ENCODE measurements at places on chromosomes 7 and 10.

DNA sequence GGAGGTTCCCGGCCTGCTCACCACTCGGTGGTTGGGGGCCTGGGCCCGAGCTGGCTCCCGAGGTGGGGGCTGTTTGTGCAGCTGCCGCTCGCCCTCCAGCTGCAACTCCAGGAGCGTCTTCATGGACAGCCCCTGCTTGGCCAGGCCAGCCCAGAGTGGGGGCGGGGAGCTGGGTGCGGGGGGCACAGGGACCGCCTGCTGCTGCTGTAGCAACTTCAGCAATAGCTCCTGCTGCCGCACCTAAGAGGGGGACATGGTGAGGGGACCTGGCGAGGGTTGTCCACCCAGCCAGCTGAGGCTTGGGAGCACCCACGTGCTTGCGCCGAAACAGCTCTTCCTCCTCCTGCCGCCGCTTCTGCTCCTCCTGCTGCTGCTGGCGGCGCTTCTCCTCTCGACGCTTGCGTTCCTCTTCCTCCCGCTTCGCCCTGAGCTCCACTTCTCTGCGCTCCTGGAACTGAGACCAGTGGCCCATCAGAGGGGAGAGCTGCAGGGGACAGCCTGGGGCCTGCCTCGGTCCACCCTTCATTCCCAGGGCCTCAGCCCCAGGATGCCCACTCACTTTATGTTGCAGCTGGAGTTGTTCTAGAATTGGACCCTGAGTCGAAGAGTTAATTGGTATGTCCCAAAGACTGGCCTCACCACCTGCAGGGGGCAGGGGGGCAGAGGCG, 9.6 kb downstream of the GNB2 start:
- no peak for DNase-seq

DNA sequence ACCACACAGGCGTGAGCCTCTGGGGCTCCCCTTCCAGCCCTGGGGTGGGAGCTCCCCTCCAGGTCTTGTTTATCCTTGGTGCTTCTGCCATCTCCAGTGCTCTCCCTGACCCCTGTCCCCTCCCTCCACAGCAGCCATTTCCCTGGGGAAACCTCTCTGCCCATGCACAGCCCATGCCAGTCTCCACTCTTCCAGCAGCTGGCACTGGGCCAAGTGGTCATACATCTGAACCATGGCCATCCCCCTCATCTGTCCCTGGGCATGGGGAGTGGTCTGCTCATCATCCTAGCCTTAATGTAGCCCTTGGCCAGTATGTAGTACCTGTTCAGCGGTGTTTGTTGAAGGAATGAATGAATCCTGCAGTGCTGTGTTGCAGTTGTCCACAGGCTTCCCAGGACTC, 172.4 kb upstream of the ZNF32 start:
- DNase-seq: no peak

- no peak for DNase-seq
Observed at GRCh38 chr7:127780489-127780888, 128.5 kb downstream of the SND1 start.

DNA sequence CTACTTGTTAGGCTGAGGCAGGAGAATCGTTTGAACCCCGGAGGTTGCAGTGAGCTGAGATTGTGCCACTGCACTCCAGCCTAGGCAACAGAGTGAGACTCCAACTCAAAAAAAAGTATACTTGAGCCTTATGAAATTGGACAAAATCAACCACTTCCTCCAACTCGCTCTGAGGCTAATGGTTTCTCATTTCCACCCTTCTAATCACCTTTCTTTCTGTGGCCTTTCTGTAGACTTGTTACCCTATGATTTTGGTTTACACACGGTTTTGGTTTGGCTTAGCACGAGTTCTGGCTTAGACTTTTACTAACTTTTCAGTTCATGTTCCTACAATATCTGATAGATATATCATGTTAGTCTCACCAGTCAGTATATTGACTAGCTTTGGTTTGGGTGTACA, 152.0 kb downstream of the PHTF2 start:
- DNase-seq: no peak

DNA sequence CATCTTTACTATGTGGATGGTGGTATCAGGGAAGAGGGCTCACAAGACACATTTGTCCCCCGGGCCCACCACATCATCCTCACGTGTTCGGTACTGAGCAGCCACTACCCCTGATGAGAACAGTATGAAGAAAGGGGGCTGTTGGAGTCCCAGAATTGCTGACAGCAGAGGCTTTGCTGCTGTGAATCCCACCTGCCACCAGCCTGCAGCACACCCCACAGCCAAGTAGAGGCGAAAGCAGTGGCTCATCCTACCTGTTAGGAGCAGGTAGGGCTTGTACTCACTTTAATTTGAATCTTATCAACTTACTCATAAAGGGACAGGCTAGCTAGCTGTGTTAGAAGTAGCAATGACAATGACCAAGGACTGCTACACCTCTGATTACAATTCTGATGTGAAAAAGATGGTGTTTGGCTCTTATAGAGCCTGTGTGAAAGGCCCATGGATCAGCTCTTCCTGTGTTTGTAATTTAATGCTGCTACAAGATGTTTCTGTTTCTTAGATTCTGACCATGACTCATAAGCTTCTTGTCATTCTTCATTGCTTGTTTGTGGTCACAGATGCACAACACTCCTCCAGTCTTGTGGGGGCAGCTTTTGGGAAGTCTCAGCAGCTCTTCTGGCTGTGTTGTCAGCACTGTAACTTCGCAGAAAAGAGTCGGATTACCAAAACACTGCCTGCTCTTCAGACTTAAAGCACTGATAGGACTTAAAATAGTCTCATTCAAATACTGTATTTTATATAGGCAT, 9.1 kb upstream of the CSGALNACT2 start:
- no peak for DNase-seq

DNA sequence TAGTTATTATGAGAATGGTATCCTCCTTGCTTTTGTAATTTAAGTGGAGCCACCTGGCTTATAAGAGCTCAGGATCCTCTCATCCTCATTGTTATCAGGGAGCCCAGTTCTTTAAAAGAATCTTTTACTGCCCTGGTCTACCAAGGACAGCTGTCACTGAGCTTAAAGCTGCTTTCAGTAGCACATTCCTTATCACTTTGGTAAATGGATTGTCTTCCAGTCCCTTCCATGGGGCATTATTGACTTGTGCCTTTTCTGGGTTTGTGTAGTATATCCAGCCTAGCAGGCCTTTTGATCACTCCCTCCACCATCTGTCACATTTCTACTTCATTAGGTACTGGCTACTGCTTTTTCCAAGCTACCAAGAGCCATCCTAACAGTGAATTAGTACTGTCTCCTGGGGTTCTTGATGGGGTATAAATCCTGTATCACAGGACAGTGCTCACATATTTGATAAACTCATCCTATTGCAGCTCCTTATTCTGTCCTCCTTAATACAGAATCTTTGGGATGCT, 208.9 kb downstream of the TMEM26 start:
- no peak for DNase-seq

DNA sequence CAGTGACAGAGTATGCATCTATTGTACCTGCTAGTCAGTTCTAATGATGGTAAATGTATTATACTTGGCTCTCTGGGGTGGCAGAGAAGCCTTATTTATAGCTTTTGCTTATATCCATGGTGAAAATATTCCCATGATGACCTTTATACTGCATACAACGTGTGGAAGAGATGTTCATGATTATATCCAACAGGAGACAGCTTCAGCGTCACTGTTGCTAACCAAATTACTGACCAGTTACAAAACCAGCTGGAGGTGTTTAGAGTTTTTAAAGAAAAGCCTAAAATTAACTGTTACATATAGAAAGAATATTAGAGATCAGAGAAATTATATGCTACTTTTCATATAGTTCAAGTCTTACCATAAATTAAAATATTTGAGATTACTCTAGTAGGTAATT, 280.8 kb downstream of the ETV1 start:
- DNase-seq: no peak

DNA sequence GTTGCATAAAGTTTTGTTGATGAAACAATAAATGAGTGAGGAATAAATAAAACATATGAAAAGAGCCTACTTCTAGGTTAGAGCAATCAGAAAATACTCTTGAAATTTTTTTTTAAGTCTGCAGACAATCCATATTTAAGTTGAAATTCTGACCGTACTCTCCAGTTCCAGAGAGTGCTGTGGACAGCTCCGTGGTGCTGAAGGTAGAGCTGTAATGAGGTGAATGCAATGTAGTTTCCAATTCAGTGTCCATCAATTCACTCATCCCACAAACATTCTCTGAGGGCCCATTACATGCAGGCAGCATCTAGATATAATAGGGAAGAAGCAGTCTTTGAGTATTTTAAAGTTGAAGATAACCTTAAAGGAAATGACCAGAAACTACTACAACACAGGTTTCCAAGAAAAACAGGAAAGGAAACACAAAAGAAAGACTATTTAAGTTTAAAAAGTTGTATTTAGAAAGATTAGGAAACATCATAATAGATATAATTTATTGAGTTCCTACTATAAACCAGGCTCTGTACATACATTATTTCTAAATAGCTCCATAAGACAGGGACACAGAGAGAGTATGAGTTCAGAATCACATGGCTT, 44.0 kb upstream of the CRTAC1 start:
- no peak for DNase-seq

- no peak for DNase-seq
Observed at GRCh38 chr7:81447351-81447952, 322.4 kb downstream of the HGF start.

GRCh38 chr10:17644485-17644943, 563 bp downstream of the STAM start:
- DNase-seq: no peak

GRCh38 chr10:91953600-91954160, 30.1 kb downstream of the BTAF1 start:
- no peak for DNase-seq

GRCh38 chr7:159013181-159013690, 131.4 kb downstream of the VIPR2 start:
- DNase-seq: no peak

Measured in activated CD8-positive, alpha-beta memory T cell treated with anti-CD3 and anti-CD28 coated beads for 4 hours (primary cell).